ENCODE measurements at places on chromosomes 12 and 14.

GRCh38 chr14:35509846-35510245, 24.1 kb upstream of the INSM2 start:
- DNase-seq: no peak

GRCh38 chr14:26870096-26870495, 272.3 kb upstream of the NOVA1 start:
- DNase-seq: no peak

- DNase-seq: no peak
Measured at GRCh38 chr12:7125632-7126227, 3.0 kb downstream of the RBP5 start.

DNA sequence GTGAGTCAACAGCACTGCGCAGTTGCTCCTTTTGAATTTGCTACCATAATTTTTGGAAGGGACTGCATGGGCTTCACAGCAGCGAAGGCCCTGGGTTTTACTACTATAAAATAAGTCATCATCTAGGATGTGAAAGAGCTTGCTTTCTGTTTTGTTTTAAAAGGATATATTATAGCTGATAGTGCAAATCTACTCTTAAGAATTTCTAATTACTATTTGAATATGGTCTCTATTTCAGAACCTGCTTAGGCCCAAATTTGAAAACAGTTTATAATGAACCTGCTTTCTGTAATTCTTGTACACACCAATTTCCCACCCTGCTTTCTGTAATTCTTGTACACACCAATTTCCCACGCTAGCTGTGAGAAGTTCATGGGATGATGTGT, 73.0 kb downstream of the SRGAP1 start:
- DNase-seq: no peak

- DNase-seq: peak; percentile 98
Measured at GRCh38 chr12:4030929-4031702, 157.9 kb upstream of the PARP11 start.

DNA sequence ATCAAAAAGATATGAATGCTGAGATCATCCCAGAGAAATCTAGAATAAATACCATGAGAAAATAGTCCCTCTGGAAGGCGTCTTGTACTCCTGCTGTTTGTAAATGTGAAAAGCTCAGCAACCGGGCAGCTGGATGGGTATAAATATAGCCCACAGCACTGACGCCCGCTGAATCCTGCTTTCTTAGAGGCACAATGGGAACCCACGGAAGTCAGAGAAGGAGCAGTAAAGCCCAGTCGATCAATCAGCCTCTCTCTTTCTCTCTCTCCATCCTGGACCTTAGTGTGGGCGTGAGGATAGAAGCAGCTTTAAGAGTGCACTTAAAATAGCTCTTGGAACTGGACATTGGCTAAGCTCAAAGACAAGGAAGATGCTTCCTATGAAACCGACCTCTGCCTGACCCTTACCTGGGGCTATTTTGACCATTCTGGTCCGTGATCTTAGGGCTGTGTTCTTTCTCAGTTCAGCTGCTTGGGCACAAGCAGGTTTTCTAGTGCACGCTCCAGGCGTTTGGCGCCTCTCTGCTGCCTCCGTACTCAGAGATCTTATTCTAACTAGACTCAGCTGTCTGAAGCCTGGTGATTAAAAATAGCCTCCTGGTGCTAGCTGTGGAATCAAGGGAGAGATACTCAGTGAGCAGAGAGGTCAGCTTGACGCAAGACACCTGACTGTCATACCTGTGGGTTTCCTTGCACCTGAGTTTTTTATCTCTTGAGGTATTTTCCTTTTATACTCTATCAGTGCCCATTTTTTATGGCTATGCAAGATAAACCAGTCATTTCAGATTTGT, 144.6 kb downstream of the ETV6 start:
- DNase-seq: no peak

DNA sequence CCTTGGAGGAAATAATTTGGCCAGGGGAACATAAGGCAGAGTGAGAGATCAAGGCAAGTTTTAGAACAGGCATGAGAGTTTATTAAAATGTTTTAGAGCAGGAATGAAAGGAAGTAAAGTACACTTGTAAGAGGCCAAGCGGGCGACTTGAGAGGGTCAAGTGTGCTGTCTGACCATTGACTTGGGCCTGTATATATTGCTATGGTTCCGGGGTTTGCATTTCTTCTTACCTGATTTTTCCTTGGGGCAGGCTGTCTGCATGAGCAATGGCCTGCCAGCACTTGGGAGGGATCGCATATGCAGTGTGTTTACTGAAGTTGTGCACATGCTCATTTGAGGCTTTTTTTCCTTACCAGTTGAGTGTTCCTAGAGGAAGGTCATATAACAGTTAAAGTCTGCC, 214.8 kb downstream of the FUT8 start:
- DNase-seq: no peak

DNA sequence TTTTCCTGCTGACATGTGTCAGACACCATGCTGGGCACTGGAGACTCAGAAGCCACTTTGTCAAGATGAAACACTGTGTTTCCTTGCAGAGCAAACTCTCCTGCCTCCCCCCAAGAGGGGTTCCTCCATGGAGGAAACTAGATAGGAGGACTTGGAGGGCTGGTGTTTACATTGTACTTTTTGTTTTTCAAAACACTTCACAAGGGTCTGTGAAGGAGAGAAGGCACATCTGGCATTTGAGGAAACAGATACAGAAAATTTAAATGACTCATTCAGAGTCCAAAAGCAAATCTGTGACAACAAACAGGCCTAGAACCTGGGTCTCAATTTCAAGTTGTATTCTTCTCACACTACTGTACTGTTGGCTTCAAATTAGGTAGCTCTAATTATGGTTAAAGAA, 6.7 kb upstream of the CDKL1 start:
- no peak for DNase-seq

GRCh38 chr14:68018598-68018997, 199.0 kb downstream of the RAD51B start:
- no peak for DNase-seq

- peak; percentile 89 for DNase-seq
Measured at GRCh38 chr14:51006781-51007211, 62.5 kb upstream of the PYGL start.

- no peak for DNase-seq
Measured at GRCh38 chr14:50106178-50106577, 10.2 kb downstream of the VCPKMT start.

DNA sequence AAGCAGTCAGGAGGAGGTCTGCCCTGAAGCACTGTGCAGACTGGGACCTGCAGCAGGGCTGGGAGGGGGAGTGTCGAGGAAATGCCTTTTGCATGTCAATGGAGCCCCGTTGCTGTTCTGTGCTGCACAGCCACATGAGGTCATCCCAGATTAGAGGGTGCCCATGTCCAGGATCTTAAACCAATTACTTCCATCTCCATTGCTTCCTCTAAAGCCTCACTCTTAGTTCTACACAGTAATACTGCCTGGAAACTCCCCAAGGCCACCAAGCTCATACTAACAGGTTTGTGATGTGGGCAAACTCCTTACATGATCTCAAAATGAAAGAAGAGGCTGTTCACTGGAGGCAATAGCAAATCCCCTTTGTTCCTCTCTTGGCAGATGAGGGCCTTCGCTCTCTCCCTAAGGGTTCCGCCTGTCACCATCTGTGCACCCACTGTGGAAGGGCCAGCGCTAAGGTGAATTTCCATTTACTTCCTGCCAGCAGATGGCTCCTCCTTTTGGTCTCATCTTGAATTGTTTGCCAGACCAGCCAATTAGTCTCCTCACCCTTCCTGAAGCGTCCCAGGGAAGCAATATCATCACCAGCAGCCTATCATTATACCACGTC, 35.4 kb upstream of the LTA4H start:
- DNase-seq: peak; percentile 42

DNA sequence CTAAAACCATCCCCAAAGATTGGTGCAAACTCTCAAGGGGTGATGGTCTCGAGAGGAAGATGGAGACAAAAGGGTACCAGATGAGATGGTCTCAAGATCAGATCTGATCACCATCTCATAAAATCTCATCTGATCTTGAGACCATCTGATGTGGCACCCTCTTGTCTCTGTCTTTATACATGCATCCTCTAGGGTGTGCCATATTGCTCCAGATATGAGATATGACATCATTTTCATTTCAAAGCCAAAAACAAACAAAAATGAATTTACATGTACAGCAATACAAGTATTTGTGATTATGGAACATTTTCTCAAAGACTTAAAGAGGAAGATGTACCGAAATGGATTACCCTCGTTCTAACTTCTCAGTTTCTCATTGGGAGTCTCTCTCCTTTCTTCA, 787.2 kb downstream of the GALC start:
- no peak for DNase-seq

- DNase-seq: no peak
Measured at GRCh38 chr12:32379213-32379612, 20.1 kb upstream of the FGD4 start.

DNA sequence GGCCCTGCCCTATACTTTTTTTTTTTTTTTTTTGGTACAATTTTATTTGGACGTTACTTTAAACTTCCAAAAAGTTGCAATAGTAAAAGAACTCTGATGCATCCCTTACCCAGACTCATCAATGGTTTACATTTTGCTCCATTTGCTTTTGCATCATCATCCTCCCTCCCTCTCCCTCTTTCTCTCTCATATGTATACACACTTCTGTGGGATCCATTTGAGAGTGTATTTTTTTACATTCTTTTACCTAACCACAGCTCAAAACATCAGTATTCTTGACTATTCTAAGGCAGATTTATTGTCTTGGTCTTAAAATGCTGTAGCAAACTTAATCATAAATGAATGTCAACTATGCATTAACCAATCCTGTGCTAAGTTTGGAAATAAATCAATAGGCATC, 111.6 kb downstream of the PRICKLE1 start:
- no peak for DNase-seq

GRCh38 chr14:68677476-68677875, 115.4 kb downstream of the ZFP36L1 start:
- DNase-seq: no peak

GRCh38 chr12:1044199-1044598, 53.2 kb downstream of the ERC1 start:
- DNase-seq: peak; percentile 9

- DNase-seq: no peak
Measured at GRCh38 chr14:35944847-35945246, 118.7 kb downstream of the BRMS1L start.

- no peak for DNase-seq
Measured at GRCh38 chr12:48765753-48766162, 23.1 kb downstream of the ADCY6 start.

GRCh38 chr14:104244221-104245011, 106.0 kb downstream of the KIF26A start:
- no peak for DNase-seq

GRCh38 chr12:87157791-87158190, 871.4 kb downstream of the C12orf50 start:
- DNase-seq: peak; percentile 98

DNA sequence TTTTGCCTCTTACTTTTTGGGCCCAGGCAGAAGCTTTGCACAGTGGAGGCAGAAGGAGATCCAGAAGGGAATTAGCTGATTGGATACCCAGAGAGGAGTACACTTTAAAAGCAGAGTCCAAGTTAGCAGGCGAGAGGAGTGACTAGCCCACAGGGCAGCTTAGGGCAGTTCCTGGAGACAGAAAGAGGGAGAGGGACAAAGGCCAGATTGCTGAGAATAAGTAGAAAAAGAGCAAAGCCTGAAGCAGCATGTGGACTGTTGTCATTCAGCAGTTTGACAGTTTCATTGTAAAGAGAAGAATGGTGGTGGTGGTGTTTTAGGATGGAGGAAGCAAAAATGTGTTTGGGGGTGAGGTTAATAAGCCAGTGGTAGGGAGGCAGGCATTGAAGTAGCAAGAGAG, 95.1 kb downstream of the PELI2 start:
- DNase-seq: no peak

GRCh38 chr12:90343966-90344365, 611.0 kb downstream of the CCER1 start:
- no peak for DNase-seq

- DNase-seq: no peak
Measured at GRCh38 chr12:6373022-6373787, 2.2 kb downstream of the SCNN1A start.

- peak; percentile 35 for DNase-seq
Measured at GRCh38 chr14:22837750-22838538, 1.6 kb downstream of the MMP14 start.

- DNase-seq: no peak
Measured at GRCh38 chr12:56804169-56804568, 41.0 kb downstream of the HSD17B6 start.

GRCh38 chr14:21525962-21526671, at the start of gene SALL2:
Gene SALL2, minus strand, starts transcription at chr14:21526346. Its CDS starts 219 bp downstream, at chr14:21526127.
- DNase-seq: peak; percentile 26

- DNase-seq: peak; percentile 74
Measured at GRCh38 chr12:31585271-31585670, 5.7 kb downstream of the DENND5B start.

GRCh38 chr12:44708218-44708617, 167.9 kb downstream of the NELL2 start:
- no peak for DNase-seq

DNA sequence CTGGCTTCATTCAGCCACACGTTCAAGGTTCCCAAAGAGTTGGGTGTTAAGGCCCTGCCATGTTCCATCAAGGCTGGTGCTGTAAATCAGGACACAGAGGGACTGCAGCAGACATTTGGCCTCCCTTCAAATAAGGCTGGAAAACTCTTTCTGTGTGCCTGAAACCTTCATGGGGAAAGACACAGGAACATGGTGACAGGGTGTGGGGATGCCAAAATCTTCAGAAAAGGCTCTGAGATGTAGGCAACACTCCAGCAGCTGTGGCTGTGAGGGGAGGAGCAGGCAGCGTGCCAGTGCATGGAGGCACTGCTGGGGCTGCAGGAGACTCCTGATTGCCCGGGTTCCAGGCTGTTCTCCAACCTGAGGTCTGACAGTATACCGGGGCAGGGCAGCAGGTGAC, 15.0 kb downstream of the POMT2 start:
- DNase-seq: no peak

GRCh38 chr12:13436182-13436581, 239.7 kb downstream of the EMP1 start:
- DNase-seq: no peak

DNA sequence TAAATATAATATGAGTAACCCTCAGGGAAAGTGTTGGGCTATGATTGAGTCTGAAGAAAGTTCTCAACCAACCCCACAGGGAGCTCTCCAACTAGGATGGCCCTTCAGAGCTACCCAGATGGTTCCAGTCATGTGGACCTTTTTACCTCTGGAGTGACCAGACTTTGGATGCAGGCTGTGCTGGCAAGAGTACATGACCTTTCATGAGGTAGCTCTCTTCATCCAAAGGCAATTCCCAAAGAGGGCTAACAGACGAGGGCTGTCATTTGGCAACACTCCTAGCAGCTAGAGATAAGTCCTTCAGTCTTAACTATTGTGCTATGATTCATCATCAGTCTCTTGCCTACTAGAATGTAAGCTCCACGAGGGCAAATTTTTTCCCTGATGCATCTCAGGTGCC, 75.4 kb downstream of the DUSP6 start:
- DNase-seq: no peak

- no peak for DNase-seq
Measured at GRCh38 chr12:52206304-52207040, 14.7 kb upstream of the KRT80 start.
